ENCODE measurements at places on chromosomes 11 and 22. TPM values are rescaled to one million over a fixed set of nuclear protein-coding genes. Genes with fewer than 3 reads are reported as not detected.

The MYRF gene
- 18.0 TPM for polyA plus RNA-seq

- no peak for DNase-seq
These were observed 56.8 kb downstream of the CD6 start for GRCh38 chr11:61028135-61028729.

- DNase-seq: no peak
These were observed 18.6 kb upstream of the AIFM3 start for GRCh38 chr22:20948450-20948849.

DNA sequence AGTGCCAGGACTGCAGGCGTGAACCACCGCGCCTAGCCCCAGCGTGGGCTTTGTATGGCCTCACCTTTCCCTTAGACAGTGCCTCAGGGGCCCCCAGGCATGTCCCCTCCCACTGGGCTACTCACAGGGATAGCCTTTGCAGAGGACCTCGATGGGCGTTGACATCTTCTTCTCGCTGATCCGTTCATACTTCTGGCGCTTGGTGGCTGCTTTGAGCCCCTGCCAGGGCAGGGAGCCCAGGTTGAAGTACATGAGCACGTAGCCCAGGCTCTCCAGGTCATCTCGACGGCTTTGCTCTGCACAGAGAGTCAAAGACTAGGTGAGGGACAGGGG is 17.5 kb downstream of the CSNK1E start:
- no peak for DNase-seq

DNA sequence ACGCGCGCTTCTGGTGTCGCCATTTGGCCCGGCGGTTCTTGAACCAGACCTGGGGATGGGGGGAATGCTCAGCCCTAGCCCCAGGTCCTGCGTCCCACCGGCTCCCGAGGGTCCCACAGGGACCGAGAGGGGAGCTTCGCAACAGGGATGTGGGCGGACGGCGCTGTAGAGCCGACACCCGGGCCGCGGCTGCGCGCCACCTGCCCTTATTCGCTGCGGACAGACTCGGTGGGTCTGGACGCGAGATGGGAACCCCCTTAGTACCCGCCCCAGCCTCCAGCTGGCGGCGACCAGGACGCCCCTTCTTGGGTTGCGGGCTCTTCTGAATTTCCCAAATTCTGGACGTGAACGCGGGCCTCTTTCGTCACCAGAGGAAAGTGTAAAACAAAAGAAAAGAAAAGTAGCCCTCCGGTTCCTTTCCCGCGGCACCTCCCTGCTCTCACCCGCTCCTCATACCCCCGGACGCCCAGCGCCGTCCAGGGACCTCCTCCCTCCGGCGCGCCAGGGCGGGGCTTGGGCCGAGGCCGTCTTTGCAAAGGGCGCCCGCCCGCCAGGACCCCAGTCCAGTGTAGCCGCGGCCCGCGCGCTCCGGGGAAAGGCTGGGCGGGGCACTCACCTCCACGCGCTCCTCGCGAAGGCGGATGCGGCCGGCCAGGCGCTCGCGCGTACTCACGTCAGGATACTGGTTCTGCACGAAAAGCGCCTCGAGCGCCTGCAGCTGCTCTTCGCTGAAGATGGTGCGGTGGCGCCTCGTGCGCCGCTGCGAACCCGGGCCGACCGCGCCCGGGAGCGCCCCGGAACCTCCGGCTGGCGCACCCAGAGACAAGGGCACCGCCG is 827 bp downstream of the GSC2 start:
- DNase-seq: no peak

The OR4C3 gene
- not detected for polyA plus RNA-seq

DNA sequence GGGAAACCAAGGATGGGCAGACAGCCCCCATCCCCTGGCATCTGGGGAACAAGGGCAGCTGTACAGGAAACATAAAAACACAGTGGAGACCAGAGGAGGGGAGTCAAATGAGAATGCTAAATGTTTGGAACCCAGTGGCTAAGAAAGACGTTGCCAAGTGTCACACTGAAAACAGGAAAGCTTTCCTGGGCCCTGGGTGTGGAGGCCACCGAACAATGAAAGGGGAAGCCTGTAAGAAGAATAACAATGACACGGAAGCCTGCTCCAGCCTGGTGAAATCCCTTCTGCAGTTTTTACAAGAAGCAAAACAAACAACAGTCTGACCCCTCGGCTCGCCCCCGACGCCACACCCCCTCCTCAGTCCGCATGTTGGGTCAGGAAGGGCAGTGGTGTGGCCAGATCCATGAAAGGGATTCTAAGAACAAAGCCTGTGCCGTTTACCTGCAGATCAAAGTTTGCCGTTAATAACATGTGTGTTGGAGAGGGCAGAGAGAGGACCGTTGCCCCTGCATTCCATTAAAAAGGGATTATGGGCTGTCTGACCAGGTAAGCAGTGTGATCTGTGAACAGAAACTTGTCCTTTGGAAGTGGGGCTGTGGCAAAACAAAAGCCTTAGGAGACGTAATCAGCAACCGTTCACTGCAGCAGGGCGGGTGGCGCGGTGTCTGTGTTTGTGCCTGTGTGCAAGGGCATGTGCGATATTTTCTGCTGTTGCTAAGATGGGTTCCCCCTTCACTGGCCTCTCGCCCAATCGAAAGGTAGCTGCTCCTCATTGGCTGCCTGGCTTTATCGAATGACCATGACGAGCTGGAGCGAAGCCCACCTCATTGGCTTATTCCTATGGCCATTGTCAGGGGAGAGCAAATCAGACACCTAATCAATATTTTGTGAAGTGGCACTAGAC is 113.7 kb upstream of the BLID start:
- DNase-seq: no peak

The CDC42EP1 gene
- polyA plus RNA-seq: 36.9 TPM

DNA sequence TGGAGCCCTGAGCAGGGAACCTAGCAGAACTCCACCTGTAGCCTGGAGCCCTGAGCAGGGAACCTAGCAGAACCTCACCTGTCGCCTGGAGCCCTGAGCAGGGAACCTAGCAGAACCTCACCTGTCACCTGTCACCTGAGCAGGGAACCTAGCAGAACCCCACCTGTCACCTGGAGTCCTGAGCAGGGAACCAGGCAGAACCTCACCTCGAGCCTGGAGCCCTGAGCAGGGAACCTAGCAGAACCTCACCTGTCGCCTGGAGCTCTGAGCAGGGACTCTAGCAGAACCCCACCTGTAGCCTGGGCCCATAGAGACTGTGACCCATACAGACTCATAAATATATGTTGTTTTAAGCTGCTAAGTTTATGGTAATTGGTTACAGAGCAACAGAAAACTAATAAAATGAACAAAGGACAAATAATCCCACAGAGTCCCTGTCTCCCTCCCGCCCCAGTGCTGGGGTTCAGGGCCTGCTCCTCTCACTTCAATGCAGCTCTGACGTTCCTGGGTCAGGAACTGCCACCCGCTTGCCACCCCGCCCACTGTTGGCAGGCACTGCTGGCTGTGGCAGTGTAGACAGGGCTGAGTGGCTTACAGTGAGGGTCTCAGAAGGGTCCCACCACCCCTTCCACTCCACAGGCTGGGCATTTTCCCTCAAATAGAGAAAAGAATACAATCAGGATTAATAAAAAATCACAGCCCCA is 259.1 kb downstream of the TBC1D22A start:
- no peak for DNase-seq

DNA sequence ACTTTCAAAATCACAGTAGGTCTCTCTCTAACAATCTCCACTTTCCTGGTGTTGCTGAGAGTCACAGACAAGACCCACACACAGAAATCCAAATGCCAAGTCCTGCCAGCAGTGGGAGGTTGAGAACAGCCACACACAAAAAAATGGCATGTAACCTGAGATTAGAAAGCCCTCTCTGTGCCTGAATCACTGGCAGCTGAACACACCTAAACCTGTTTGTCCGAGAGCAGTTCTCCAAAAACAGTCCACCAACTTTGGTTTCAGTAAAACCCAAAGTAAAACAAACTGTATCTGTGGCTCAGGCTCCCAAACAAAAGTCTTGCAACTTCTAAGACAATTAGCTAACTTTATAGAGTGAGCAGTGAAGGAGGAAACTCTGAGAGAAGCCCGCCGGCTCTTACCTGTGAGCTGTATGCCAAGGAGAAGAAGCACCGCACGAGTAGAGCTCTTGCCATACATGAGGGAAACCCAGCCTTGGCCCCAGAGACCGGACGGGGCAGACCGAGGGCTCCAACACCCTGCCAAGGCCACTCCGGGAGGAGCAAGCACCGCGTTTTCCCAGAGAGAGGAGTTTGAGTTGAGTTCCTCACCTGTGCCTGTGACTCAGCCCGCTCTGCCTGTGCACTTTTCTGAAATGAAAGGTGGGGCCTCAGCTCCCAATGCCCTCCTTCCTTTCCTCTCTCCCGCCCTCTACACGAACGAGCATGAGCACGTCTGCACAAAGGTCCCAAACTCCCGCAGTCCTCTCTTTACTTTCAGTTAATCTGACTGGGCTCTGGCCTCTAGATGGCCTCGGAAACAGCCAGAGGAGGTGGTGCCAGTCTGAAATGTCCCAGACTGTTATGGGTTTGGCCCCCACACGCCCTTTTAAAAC is at the start of gene MPZL2:
Gene MPZL2 (minus strand): TSS at position 603 of the 874 bp plus-strand sequence. CDS start 144 bp downstream, at position 459.
- DNase-seq: no peak

DNA sequence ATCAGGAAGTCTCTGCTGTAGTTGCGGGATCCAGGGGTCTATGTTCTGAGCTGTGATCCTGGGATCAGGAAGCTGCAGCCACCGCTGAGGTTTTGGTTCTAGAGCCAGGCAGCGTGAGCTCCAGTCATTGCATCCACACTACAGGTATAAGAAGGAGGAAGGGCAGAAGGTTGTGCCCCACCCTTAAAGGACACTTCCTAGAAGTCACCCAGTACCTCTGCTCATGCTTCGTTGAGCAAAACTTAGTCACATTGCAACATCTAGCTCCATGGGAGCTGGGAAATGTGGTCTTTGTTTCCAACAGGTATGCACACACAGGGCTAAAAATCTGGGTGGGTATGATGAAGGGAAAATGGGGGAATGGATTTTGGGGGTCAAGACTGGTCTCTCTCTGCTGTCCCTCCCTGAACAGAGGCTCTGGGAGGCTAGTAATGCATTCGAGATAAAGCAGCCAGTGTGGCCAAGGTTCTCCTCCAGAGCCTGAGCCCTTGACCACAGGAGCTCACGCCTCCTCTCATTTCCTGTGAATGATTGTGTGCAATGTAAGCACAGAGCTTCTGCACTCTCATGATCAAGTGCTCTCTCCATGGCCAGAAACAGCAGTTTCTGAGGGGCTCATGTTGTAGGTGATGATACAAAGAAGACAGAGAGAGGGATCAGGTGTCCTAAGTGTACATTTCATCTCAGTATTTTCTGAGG is 86.8 kb upstream of the OR4B1 start:
- no peak for DNase-seq

The RFPL2 gene
- 0.35 TPM for polyA plus RNA-seq

DNA sequence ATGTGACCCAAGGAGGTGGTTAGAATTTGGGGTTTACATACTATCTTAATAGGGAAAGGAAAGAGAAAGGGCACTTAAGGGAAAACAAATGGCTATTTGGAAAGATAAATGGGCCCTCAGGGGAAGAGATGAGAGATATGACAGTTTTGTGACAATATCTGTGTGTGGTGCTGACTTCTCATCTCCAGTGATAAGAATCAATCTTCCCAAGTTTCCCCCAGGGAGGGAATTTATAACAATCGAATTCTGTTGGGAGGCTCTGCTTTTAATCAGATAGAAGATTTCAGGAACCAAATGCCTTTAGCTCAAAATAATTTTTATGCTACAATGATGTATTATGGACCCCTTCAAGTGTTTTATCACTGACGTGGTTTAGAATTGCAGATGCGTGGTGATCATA is 46.3 kb upstream of the PAMR1 start:
- DNase-seq: no peak

The MUC5AC gene
- not detected for polyA plus RNA-seq

The KRTAP5-8 gene
- polyA plus RNA-seq: 0.58 TPM

GRCh38 chr11:133921026-133921425 is 35.7 kb downstream of the IGSF9B start:
- no peak for DNase-seq

DNA sequence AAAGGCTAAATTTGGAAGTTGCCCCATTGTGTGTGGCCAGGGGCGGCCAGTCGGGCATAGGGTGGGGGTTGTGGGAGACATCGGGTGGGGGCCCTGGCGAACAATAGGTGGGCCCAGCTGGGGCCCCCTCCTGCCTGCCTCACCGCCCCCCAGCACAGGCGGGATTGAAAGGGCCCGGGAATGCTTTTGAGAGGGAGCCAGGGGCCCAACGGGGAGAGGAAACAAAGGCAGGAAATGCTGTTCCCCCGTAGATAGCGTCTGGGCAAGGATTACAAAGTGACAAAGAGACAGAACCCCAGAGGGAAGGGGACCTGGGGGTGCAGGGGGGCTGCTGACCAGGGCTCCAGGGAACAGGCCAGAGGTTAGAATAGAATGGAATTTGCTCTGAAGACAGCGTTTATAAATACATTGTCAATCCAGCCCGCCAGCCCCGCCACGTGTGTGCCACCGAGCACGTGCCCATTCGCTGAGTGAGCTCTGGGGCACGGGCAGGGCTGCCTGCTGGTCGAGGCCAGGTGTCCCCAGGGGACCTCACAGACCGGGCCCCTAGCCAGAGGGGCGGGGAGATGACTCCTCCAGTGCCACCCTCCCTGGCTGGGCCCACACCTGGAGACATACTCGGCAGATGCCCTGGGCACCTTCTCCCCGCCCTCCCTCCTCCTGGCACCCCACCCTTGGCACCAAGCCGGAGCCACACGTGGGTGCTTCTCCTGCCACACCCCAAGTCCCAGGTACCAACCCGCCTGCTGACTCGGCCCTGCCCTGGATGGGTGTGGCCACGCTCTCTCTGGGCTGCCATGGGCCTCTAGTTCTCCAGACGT is 9.7 kb downstream of the PDGFB start:
- no peak for DNase-seq

The HTR3A gene
- polyA plus RNA-seq: not detected

The TMEM223 gene
- 22.5 TPM for polyA plus RNA-seq

DNA sequence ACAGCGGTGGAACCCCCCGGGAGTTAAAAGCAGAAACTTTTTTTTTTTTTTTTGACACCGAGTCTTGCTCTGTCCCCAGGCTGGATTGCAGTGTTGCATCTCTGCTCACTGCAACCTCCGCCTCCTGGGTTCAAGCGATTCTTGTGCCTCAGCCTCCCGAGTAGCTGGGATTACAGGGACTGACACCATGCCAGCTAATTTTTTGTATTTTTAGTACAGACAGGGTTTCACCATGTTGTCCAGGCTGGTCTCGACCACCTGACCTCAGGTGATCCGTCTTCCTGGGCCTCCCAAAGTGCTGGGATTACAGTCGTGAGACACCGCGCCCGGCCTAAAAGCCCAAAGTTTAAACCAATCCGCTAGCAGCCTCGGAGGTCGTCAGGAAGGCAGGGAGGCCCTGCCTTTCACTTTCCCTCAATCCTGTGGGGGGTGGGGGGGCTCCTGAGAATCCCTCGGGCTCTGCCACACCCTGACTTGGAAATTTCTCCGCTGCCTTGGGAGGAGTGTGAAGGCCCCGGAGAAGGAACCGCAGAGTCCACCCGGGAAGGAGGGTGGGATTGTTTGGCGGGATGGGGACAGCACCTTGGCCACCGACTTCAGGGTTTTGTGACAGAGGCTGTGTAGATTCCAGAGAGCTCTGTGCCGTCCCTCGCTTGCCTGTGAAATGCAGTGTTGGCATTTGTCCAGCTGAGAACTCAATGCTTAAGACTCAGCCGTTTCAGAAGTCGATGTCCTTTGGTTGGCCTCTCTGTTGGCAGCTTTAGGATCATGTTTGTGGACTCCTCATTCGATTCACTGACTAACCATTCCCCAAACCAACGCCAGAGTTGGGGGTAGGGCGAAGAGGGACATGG is 1.0 kb downstream of the ARHGAP8 start:
- DNase-seq: no peak
